ENCODE measurements at places on chromosomes 7 and 10.
A peak's percentile ranks its signal among the peaks of the same experiment; 100 is the strongest.

GRCh38 chr10:100291356-100291755, 4.9 kb upstream of the BLOC1S2 start:
- 0 out of 2 replicates have a peak, but pooled peaks cover 3% of the 10 kb centered on the region for H3K4me1 ChIP-seq
- no peak overlapping the region for H3K4me3 ChIP-seq
- H3K27ac ChIP-seq = no peak overlapping the region
- peaks cover 4% of the 10 kb centered on the region for H3K27me3 ChIP-seq
- no peak for DNase-seq
- H3K36me3 ChIP-seq = no peaks in the 10 kb centered on the region

GRCh38 chr10:75941223-75941801, 509.9 kb downstream of the LRMDA start:
- no peak for DNase-seq
- no peaks in the 10 kb centered on the region for H3K4me1 ChIP-seq
- no peak overlapping the region for H3K27ac ChIP-seq
- no peaks in the 10 kb centered on the region for H3K27me3 ChIP-seq
- H3K36me3 ChIP-seq = no peaks in the 10 kb centered on the region

- H3K36me3 ChIP-seq = no peaks in the 10 kb centered on the region
- H3K27ac ChIP-seq = no peak within 1 kb of the TSS
- H3K4me3 ChIP-seq = no peak within 1 kb of the TSS
- no peaks in the 10 kb centered on the region for H3K27me3 ChIP-seq
- no peaks in the 10 kb centered on the region for H3K4me1 ChIP-seq
These were observed at the start of gene PRTFDC1 for GRCh38 chr10:24952143-24952706. TSS of gene PRTFDC1 (minus strand) at chr10:24952606. CDS start at chr10:24952575, 31 bp downstream.

GRCh38 chr7:108605559-108606201, 36.0 kb downstream of the DNAJB9 start:
- no peak overlapping the region for H3K4me3 ChIP-seq
- H3K27ac ChIP-seq = no peak overlapping the region
- DNase-seq = no peak
- no peaks in the 10 kb centered on the region for H3K27me3 ChIP-seq

DNA sequence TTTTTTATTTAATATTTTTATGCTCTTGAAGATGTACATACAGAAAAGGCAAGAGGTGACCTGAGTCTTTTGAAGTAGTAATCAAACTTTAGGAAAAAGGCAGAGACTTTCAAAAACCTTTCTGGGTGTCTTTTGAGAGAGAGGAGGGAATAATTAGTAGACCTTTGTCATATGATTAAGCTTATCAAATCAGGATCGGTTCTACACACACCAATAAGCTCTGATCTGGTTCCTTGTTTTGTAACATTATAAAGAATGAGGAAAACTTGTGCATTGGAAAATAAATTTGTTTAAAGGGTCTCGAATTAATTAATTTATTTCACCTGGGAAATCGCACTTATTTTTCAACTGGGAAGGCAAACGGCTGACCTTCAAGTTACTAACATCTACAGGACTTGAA, 11.9 kb downstream of the TWIST1 start:
- H3K27ac ChIP-seq = no peak overlapping the region
- no peaks in the 10 kb centered on the region for H3K27me3 ChIP-seq
- no peak for DNase-seq
- 0 out of 2 replicates have a peak, but pooled peaks cover 3% of the 10 kb centered on the region for H3K4me1 ChIP-seq
- no peak overlapping the region for H3K4me3 ChIP-seq

- H3K27ac ChIP-seq = no peak overlapping the region
- peak; percentile 89 for DNase-seq
- no peaks in the 10 kb centered on the region for H3K4me1 ChIP-seq
- no peaks in the 10 kb centered on the region for H3K27me3 ChIP-seq
- no peaks in the 10 kb centered on the region for H3K36me3 ChIP-seq
These were observed 601.3 kb downstream of the GALNT17 start for GRCh38 chr7:71733107-71733870.

Data from SJCRH30 (cell line).